ENCODE measurements at places on chromosomes 13 and 19.
A peak's percentile ranks its signal among the peaks of the same experiment; 100 is the strongest.

GRCh38 chr13:43319617-43320444 lies 296.4 kb downstream of the DNAJC15 start:
- DNase-seq: no peak

DNA sequence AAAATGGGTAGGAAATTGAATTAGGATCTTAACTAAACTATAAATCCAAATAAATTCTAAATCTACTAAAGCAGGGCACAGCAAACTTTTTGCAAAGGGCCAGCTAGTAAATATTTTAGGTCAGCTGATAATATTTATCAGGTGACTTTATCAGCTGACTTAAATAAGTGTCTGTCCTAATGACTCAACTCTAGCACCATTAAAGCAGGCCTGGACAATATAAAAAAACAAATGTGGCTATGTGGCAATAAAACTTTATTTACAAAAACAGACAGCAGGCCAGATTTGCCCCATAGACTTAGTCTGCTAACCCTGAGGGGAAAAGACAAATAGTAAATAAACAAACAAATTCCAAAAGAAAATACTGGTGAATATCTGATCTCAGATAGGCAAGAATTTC lies 27.7 kb upstream of the DOCK9 start:
- no peak for DNase-seq

DNA sequence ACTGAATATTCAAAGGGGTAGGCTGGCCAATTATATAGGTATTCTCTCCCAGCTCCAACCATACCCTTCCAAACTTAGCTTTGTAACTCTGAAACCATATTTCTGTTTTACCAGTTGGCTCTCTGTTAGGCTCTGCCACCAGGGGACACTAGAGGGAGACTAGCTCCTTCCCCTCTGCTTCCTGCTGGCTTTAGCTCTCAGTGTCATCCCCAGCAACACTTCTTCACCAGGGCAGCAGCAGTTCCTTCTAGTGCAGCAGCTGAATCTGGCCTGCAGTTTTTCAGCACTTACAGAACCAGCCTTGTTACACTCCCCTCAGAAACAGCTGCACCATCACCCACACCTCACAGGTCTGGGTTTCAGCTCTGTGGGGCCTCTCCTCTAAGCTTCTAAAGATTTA lies 51.0 kb upstream of the DOCK9 start:
- DNase-seq: no peak

- DNase-seq: no peak
Observed at GRCh38 chr13:110380359-110381028, 73.4 kb downstream of the COL4A2 start.

DNA sequence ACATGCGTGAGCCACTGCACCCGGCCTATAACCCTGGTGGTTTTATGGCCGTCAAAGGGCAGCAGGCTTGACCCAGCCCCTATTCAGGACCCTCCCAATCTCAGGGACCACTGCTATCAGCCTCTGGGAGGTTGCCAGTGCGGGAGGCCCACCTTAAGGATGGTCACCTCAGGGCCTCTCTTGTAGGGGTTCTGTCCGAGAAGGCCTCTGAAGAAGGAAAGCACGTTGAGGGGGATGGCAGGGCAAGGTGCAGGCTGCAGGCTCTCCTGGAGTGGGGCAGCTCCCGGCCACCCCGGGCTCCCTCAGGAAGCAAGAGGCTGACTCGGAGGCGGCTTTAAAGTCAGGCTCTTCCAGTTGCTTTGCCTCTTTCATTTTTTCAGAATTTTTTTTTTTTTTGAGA lies 6.0 kb upstream of the GRTP1 start:
- no peak for DNase-seq

DNA sequence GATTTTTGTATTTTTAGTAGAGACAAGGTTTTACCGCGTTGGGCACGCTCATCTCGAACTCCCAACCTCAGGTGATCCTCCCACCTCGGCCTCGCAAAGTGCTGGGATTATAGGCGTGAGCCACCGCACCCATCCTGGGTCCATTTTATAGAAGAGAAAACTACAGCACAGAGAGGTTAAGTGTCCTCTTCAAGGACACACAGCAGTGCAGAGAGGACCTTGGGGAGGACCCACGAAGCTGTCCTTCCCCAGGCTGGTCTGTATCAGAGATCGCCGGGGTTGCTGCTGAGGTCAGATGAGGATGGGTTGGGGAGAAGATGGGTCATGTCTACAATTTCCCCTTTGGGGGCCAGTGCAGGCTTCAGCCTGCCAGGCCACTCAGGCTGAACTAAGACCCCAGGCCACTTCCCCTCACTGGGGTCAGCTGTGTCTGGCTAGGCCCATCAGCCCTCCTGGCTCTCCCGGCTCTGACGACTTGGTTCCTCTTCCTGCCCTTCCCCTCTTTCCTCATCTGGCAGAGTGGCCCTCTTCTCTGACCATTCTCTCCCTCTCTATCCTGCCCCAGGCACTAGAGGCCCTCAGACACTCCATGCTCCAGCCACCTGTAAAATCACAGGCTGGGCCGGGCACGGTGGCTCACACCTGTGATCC lies 9.6 kb downstream of the MYO1F start:
- DNase-seq: no peak

GRCh38 chr13:67932991-67933390 lies 702.9 kb upstream of the PCDH9 start:
- DNase-seq: no peak

DNA sequence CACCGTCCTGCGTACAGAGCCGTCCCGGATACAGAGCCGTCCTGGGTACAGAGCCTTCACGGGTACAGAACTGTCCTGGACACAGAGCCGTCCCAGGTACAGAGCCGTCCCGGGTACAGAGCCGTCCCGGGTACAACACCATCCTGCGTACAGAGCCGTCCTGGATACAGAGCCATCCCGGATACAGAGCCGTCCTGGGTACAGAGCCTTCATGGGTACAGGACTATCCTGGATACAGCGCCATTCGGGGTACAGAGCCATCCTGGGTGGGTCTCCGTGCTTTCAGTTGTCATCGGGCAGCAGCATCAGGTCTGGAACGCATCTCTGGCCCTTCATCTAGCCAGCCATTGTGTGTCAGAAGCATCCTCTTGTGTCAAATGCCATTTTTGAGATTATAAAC lies 222.3 kb upstream of the SOX1 start:
- DNase-seq: no peak

GRCh38 chr19:17075864-17076542 lies 426 bp downstream of the MYO9B start:
- peak; percentile 58 for DNase-seq

GRCh38 chr19:1163283-1163933 lies 10.7 kb downstream of the SBNO2 start:
- no peak for DNase-seq

- no peak for DNase-seq
Observed at GRCh38 chr13:102212729-102213128, 189.1 kb downstream of the FGF14 start.

GRCh38 chr19:51093101-51093500 lies 10.4 kb upstream of the KLK14 start:
- no peak for DNase-seq

DNA sequence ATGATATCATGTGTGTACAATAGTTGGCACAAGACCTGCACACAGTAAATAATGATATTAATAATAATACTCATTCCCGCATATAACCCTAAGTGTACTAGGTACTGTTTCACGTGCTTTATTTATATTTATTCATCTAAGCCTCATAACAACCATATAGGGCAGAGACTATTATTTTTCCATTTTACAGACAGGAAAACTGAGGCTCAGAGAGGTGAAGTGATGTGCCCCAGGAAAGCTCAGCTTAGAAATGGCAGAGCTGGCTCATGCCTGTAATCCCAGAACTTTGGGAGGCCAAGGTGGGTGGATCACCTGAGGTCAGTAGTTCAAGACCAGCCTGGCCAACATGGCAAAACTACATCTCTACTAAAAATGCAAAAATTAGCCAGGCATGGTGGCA lies 13.6 kb downstream of the ACP7 start:
- DNase-seq: no peak

GRCh38 chr19:53662209-53662608 lies 30.4 kb downstream of the DPRX start:
- no peak for DNase-seq

DNA sequence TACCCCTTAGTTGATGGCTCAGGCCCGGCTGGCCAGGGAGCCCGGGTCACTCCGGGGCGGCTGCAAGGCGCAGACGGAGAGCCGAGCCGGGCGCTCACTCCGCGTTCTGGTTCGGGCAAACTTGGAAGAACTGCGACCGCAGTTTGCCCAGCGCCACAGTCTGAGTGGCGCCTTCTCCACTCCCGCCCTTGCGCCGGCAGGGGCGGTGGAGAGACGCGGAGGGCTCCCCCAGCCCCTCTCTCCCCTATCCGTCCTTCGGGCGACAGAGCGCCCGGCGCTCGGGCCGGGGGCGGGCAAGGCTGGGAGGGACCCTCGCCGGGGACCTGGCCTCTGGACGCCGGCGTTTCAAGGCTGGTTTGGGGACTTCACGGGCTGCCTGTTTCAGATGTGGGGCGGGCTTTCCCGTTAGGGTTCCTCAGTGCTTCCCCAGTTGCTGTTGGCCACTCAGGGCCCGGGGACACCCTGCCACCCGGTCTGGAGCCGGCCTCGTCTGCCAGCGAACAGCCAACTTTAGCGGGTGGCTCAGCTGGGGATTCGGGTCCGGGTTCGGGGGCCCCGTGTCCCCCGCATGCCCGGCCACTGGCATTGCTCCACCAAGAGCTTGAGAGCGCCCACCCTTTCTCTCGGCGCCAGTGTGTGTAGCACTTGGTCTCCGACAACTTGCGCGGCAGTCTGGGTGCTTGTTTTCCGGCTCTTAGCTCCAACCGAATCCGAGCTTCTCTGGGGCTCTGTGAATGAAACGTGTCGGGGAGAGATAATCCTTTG lies 1.5 kb downstream of the GPC6 start:
- no peak for DNase-seq

DNA sequence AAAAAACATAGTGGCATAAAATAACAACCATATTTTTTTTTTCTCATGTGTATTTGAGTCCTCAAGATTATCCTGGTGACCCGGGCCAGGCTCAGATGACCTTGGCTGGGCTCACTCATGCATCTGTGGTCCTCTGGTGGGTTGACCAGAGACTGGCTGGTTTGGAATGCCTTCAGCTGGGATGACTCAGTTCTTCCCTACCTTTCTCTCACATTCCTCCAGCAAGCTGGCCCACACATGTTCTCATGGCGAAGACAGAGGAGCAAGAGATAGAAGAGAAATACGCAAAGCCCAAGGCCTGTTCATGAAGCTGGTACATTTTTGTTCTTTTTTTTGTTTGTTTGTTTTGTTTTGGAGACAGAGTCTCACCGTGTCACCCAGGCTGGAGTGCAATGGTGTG lies 14.3 kb upstream of the ZNF541 start:
- no peak for DNase-seq

- peak; percentile 40 for DNase-seq
Observed at GRCh38 chr19:7928741-7929701, 3.1 kb upstream of the CTXN1 start.

DNA sequence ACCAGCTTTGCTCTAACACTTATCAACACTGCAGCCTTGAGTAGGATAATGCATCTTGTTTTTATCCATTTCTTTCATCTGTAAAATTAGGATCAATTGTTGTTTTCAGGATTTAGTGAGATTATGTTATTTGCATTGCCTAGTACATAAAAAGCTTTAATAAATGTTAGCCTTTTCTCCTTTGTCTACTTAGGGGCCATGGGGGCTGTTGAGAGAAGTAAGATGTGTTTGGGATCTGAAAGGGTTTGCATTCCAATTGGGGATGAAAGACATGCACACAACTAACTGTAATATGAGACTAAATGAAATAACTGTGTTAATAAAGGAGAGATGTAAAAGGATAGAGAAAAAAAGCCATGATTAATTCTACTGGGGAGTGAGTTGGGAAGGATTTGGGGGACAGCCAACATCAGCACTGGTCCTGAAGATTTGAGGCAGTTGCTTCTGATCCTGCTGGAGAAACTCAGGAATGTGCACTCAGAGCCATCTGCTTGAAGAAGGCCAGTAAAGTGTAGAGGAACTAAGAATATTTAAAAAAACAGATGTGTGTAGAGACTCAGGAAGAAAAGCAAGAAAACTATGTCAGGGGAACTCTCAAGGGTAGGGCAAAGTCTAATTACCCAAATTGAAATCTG lies 236.3 kb downstream of the OLFM4 start:
- DNase-seq: no peak

GRCh38 chr19:34232566-34233481 lies 21.5 kb upstream of the GARRE1 start:
- DNase-seq: no peak

All from 8988T (cell line).